ENCODE measurements at places on chromosomes 7 and 10. TPM values are rescaled to one million over a fixed set of nuclear protein-coding genes. Genes with fewer than 3 reads are reported as not detected.
A peak's percentile ranks its signal among the peaks of the same experiment; 100 is the strongest.

ATOH7 gene
- not detected for total RNA-seq

DNAJC2 gene
- 59.6 TPM for total RNA-seq

SYCE1 gene
- 1.6 TPM for total RNA-seq

HSPA12A gene
- total RNA-seq = 0.04 TPM

STAMBPL1 gene
- total RNA-seq = 24.7 TPM

DNA sequence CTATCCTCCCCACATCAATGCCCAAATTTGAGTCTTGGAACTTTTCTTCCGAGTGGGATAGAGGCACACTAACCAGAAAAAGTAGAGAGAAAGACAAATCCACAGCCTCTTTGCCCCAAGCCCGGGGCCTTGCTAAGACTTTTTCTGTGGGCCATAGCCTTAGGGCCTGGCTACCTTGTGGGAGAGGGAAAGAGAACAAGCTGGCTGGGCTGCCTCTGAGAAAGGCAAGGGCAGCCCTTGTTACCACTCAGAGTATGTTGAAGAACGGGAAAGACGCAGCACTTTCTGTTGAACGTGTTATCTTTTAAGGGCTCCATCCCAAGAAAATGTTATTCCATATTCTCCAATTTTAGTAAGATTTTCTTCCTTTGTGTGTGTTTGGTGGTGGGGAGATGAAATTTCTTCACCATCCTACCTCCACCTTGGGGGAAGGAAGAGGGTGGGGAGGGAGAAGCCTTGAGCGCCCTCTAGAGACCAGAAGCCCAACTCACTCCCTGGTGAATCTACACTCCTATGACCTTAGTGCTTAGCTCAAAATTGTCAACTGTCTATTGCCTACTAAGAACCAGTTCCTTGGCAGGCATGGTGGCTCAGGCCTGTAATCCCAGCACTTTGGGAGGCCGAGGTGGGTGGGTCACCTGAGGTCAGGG, 3.9 kb upstream of the NRF1 start:
- DNase-seq = peak; percentile 27

DNA sequence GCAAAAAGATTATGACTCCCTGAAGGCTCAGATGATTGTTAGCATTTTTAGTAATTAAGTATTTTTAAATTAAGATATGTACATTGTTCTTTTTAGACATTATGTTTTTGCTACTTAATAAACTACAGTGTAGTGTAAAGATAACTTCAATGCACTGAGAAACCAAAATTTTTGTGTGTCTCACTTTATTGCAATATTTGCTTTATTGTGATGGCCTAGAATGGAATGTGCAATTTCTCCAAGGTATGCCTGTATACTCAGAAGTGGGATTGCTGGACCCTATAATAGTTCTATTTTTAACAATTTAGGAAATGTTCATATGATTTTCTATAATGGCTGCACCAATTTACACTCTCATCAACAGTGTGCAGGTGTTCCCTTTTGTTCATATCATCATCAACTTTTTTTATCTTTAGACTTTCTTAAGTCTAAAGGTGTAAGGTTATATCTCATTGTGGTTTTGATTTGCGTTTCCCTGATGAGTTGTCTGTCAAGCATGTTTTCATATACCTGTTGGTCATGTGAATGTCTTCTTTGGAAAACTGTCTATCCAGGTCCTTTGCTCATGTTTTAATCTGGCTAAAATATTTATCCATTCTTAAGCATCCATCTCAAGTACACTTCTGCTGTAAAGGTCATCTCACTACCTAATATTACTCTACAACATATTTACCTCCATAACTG, 1323.5 kb upstream of the LRRTM3 start:
- no peak for DNase-seq

DNA sequence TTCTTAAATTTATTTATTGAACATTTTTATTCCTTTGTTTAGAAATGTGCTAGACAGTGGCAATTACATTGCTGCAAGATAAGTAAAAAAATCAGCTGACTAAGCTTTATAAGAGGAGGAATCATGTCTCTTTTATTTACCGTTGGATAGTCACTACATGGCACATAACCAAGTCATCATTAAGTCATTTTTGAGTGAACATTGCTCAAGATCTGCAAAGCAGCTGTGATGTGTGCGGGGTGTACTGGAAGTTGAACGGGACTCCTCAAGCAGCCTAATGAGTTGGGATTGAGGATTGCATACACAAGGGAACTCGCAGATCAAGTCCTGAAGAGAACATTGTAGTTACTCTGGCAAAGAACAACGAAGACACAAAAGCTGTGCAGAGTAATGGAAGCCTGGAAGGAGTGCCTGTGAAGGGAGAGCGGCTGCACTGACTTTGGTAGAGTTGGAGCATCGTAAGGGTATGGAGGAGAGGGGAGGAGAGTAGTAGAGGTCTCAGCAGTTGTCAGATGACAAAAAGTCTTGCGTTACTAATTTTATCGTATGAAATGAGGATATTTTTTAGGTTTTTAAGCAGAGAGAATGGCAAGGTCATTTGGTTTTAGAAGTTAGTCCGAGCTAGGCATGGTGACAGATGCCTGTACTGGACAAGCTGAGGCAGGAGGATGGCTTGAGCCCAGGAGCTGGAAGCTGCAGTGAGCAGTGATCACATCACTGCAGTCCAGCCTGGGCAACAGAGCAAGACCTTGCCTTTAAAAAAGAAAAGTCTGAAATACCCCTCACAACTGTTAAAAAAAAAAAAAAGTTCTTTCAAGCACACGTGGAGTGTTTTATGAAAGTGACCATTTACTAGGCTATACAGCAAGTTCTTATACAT, 95.1 kb downstream of the BMPR1A start:
- no peak for DNase-seq

GRCh38 chr10:77504196-77504872, 133.3 kb downstream of the KCNMA1 start:
- DNase-seq = no peak

- DNase-seq = no peak
Observed at GRCh38 chr10:11930312-11930978, 107.3 kb downstream of the PROSER2 start.

- DNase-seq = no peak
Observed at GRCh38 chr7:106377847-106378361, 93.1 kb upstream of the NAMPT start.

DNA sequence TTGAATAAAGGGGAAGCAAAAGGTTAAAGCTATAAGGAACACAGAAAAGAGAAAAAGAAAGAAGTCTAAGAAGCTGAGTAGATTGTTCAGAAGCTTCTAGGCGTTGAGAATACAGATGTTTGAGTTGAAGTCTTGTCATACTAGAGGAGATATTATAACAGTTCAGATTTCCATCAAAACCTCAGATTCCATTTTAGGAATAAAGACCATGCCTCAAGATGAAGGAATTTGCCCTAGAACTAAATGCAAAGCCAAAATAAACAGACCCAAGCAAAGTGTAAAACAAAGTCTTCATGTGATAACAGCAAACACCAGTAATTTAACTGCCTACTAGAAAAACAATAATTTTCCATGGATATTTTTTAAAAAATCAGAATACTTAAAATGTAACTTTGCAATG, 476.5 kb upstream of the POT1 start:
- DNase-seq = no peak

GRCh38 chr10:67242528-67242927, 316.7 kb downstream of the LRRTM3 start:
- DNase-seq = no peak

GRCh38 chr10:89278034-89278535, 23.8 kb upstream of the IFIT2 start:
- DNase-seq = no peak

DNA sequence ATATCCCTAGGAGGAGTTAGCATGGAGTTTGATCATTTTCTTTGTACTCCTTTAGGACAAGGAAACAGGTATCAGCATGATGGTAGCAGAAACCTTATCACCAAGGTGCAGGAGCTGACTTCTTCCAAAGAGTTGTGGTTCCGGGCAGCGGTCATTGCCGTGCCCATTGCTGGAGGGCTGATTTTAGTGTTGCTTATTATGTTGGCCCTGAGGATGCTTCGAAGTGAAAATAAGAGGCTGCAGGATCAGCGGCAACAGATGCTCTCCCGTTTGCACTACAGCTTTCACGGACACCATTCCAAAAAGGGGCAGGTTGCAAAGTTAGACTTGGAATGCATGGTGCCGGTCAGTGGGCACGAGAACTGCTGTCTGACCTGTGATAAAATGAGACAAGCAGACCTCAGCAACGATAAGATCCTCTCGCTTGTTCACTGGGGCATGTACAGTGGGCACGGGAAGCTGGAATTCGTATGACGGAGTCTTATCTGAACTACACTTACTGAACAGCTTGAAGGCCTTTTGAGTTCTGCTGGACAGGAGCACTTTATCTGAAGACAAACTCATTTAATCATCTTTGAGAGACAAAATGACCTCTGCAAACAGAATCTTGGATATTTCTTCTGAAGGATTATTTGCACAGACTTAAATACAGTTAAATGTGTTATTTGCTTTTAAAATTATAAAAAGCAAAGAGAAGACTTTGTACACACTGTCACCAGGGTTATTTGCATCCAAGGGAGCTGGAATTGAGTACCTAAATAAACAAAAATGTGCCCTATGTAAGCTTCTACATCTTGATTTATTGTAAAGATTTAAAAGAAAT, 4.8 kb downstream of the BAMBI start:
- DNase-seq = no peak

DNA sequence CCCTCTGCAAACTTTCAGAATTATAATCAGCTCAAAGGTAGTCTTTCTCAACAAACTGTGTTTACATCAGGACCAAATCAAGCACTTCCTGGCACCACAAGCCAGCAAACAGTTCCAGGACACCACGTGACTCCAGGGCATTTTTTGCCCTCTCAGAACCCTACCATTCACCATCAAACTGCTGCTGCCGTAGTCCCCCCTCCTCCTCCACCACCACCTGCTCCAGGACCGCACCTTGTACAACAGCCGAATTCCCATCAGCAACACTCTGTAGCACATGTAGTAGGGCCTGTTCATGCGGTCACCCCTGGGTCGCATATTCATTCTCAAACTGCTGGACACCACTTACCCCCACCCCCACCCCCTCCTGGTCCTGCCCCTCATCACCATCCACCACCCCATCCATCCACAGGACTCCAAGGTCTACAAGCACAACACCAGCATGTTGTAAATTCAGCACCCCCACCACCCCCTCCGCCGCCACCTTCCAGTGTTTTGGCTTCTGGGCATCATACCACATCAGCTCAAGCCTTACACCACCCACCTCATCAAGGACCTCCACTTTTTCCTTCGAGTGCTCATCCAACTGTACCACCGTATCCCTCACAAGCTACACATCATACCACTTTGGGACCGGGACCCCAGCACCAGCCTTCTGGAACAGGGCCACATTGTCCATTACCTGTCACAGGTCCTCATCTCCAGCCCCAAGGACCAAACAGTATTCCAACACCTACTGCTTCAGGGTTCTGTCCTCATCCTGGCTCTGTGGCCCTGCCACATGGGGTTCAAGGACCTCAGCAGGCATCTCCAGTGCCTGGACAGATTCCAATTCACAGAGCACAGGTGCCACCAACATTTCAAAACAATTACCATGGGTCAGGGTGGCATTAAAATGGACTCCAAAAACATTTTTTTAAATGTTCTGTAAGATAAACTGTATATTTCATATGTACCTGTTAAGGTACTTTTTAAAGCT, 98.7 kb downstream of the KMT2E start:
- no peak for DNase-seq

Data from CD8-positive, alpha-beta memory T cell (primary cell).